Fibroblast of gingiva (primary cell): ENCODE measurements at places on chromosomes 1 and 21.

DNA sequence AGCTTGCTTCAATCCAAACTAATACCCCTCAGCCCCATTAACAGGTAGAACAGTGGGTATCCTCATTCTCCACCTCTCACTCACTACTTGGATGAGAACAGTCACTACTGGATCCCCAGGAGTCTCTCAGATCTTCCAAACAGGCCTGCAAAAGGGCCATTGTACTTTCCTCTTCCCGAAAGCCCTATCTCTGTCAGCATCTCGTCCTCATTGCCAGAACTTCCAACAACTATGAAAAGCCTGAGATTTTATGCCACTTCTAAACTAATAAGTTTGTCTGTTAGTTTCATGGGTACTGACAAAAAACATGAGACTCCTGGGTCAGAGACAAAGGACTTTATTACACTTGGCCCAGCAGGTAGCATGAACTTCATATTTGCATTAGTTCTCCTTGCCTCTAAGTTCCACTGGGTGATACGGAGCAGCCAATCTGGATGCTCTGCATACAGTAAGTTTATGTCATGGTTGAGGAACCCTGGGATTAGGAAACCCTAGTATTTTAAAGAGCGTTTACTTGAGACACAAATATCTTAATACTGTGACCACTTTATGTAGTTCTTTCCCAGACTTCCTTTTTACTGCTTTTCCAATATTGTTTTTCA, 38.1 kb downstream of the VANGL2 start:
- no peak for DNase-seq

DNA sequence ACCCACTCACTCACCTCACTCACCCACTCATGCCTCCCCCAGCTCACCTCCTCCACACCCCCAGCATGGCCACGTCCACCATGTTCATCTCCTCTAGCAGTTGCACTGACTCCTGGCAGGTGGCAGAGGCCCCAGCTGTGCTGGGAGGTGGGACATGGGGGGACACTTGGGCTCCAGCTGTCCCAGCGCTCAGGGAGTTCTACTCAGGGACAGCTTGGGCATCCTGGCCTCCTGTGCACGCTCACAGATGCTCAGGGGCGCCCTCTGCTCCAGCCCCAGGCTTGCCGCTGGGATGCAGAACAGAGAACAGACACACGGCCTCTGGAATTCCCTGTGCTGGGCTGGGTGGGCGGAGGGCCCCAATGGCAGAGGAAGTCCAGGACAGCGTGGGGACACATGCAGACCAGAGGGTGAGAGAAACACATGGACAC, 5.2 kb downstream of the KRTAP10-8 start:
- no peak for DNase-seq

DNA sequence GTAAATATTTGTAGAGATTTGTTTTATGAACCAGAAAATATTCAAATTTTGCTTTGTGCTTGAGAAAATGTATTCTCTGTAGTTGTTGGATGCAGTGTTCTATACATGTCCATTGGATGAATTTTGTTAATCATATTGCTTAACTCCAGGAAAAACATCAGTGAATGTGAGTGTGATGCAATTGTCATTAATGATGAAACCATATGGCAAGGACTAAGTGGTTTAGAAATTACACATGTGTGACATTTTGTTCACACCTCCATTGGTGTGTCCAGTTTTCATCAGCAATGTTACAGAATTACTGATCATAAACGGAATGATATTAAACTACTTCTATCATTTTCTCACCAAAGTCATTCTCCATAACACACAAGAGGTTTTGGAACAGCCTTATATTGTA, 151.8 kb upstream of the ST6GALNAC5 start:
- no peak for DNase-seq

DNA sequence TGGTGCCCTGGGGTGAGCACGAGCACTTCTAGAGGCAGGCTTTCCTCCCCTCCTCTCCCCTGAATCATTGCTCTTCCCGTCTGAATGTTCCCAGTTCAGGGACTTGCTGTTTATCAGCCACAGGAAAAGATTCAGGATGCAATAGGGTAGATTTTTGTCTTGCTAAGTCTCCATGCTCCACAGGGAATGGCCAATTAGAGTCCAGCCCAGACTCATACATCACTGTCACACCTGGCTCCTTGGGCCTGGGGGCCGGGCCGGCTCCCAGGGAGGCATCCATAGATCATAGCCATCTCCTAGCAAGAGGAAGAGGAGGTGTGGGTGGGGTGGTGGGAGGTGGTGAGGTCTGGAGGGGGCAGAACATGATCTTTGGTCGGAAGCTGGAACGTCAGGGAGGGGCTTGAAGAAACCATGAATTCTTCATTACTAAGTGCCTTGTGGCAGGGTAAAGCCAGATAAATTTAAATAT, 83.4 kb downstream of the LRRN2 start:
- no peak for DNase-seq

- DNase-seq, result no peak
These were observed 45.8 kb upstream of the HMGB4 start for GRCh38 chr1:33818071-33818470.

- DNase-seq, result no peak
These were observed 3.7 kb downstream of the GADD45A start for GRCh38 chr1:67688526-67689219.

DNA sequence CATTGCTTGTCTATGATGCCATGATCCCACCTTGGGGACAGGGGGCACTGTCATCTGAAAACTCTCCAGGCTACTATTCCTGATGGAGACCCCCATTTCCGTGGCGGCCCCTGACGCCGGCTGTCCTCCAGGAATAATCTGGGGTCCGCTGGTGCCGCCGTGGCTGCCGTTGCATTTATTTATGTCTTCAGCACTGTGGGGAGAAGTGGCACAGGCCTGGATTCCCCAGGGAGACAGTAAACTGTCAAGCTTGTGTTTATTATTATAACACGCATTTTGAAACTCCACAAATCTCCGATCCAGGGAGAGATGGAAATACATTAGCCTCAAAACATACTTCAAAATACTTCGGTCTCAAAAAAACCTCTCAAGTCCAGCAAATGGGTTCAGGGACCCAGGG, 126.9 kb upstream of the C1orf174 start:
- DNase-seq, result no peak

DNA sequence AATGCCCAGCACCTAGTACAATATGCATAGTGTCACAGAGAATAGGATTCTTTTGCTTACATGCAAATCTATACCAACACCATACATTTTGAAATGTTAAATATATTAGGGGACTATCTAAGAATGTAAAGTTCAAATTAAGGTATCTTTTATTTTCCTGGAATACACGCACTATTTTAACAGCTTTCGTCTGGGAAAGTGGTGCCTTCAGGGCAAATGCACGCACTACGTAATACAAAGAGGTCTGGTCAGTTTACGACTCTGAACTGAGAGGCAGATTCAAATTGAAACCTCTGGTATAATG, 931 bp downstream of the FUBP1 start:
- no peak for DNase-seq

- no peak for DNase-seq
These were observed 259.0 kb downstream of the NEGR1 start for GRCh38 chr1:72023063-72023930.

DNA sequence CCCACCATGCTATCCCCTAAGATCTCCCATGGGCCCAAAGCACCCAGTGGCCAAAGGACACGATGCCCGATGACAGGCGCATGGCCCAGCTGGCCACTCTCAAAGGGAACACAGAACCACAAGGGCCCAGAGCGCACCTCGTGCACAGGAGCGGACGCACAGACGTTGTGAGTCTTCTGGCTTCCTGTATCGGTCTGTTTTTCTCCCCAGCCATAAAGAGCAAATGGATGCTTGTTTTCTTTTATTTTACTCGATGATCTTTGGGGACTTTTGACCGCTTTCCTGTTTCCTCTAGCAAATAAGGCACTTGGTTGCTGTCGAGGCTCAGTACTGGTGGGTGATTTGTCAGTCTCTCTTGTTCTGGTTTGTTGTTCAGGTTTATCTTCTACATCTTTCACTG, 16.2 kb downstream of the CCSAP start:
- DNase-seq, result no peak

DNA sequence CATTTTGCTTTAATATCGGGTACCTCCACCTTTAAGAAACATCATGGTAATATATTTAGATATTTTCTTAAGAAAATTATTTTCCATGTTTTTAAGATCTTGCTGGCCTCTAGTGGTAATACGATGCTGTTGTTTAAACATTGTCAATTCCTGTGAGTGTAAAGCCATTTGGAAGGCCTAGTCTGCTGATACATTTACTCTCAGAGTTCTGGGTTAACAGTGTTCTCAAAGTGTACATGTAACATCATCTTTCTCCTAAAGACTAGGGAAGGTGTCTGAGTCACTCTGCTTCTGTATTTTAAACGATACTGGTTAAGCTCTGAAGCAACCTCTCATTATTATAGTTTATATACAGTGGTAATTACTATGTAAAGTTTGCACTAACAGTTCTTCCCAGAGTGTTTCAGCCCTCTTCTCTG, 189.1 kb downstream of the RASAL2 start:
- peak; percentile 54 for DNase-seq

DNA sequence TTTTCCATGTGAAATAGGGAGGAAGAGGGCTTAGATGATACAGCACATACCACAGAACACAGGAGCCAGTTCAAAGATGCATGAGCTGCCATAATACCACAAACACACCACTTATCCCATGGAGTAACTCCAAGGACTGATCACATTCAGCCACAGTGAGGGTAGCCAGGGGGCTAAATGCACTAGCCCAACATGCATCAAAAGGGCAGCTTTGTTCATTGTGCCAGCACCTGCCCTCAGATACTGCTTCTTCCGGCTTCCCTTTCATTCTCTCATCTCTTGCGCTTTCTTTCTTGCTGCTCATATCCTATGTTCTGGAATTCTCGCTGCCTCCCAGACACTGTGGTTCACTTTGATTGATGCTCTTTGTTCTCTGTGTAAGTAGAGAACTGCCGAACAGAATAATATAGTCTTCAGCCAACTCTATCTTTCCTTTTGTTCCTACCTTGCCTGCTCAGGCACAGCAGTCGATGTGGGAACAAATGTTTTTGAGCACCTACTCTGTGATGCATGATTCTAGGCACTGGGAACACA, 50.0 kb upstream of the SYT6 start:
- no peak for DNase-seq

GRCh38 chr1:245983294-245983967, 523.6 kb downstream of the SMYD3 start:
- DNase-seq, result no peak

DNA sequence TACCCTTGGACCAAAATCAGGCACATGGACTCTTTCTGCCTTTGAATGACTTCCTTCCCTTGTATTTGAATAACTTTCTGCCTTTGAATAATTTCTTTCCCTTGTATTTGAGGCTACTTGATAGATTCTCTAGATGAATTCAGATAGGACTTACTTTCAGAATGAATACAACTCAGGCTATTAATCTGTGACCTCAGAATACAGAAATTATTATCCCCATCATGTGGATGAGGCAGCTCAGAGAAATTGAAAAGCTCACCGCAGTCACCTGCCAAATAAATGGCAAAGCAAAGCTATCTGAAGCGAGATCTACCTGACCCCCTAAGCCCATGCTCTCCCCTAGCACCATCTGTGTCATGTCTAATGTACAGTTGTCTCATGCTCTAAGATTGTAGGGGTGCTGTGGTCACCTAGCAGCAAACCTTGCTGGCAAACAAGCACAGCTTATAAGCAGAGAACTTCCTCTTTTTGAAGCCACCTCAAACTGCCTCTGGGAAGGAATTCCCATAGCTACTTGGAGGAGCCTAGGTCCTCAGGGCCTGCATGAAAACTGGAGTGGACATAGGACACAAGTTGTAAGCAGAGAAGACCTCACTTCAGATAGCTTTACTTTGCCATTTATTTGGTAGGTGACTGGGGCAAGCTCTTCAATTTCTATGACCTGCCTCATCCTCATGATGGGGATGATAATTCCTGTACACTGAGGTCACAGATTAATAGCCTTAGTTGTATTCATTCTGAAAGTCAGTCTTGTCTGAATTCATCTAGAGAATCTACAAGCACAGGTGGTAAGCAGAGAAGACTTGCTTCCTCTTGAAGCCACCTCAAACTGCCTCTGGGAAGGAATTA, 66.1 kb downstream of the FASLG start:
- DNase-seq, result no peak

DNA sequence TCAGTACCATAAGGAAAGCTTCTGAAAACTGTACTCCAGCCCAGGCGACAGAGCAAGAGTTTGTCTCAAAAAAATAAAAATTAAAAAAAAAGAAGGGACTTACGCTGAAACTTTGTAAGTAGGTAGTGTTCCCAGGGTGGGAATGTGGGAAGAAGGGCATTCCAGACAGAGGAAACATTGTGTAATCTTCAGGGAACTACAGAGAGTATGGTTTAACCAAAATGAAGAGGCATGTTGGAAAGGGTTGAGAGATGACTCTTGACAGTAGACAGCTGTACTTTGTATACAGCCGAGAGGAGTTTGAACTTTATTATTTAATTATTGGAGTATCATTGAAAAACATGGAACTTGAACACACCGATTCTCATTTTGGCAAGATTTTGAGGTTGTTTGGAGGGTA, 43.0 kb downstream of the PPP2R5A start:
- no peak for DNase-seq

DNA sequence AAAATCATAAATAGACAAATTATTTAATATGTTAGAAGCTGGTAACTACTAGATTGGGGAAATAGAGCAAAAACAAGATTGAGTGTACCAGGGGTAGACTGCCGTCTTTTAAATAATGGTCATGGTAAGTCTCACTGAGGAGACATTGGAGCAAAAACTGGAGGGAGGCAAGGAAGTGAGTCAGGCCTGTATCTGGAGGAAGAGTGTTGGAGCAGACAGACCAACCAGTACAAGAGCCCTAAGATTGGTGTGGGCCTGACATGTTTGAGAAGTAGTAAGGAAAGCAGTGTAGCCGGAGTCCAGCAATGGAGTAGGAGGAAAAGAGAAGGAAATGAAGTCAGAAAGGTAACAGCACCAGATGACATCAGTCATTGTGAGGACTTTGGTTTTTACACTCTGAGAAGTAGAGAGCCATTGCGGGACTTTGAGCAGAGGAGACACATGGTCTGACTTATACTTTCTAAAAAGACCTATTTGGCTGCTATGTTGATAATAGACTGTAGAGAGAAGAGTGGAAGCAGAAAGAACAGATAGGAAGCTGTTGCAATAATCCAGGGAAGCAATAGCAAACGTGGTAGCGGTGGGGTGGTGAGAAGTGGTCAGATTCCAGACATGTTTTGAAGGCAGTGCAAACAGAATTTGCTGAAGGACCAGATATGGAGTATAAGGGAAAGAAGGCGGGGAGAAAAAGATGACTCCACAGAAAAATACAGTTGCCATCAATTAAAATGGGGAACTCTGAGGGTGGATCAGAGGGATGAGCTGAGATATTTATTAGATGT, 44.7 kb upstream of the GJA5 start:
- DNase-seq, result no peak

DNA sequence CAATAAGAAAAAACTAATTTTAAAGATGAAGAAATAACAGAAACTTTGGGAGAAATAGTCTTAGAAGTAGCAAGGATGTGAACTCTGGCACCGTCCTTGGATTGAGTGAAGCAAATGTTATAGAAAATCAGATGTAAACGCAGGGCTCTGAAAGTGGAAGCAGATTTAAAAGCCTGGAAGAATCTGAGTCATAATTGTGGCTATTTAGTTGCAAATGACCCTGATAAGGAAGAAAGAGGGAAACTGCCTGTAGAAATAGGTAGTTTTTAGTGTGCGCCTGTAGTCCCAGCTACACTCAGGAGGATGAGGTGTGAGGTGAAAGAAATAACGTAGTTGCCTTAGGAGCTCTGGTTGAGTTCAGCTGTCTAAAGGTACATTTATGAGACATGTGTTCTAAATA, 101.0 kb downstream of the NGF start:
- no peak for DNase-seq

- no peak for DNase-seq
These were observed 17.5 kb downstream of the RD3 start for GRCh38 chr1:211474451-211474850.
